ENCODE measurements at places on chromosomes 1 and 21.

GRCh38 chr1:162158624-162159271, 89.3 kb downstream of the NOS1AP start:
- no peak for DNase-seq

DNA sequence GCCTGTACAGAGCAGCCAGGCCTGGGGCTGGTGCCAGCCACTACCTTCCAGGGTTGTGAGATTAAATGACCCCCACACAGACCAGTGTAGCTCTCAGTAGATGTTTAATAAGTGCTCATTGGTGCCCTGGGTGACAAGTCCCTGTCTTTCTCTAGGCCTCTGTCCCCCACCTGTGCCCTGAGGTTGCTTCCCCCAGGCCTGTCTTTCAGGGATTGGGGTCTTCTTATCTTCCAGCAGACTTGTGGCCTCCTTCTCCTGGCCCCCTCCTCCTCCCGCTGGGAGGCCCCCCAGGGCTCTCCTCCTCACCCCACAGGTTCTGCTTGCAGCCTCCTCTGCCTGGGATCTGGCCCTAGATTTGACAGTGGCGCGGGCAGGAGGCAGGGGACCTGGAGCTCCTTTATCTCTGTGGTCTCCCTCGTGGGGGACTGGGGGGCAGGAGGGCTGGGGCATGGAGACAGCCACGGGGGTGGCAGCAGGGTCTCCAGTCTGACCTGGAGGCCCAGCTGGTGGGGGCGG, 40.3 kb downstream of the EPHA2 start:
- peak; percentile 53 for DNase-seq

- peak; percentile 24 for DNase-seq
Observed at GRCh38 chr1:197356723-197357533, 88.9 kb downstream of the CRB1 start.

- DNase-seq = no peak
Observed at GRCh38 chr1:36523850-36524249, 41.1 kb upstream of the CSF3R start.

- no peak for DNase-seq
Observed at GRCh38 chr1:54132495-54132894, 20.3 kb downstream of the CDCP2 start.

DNA sequence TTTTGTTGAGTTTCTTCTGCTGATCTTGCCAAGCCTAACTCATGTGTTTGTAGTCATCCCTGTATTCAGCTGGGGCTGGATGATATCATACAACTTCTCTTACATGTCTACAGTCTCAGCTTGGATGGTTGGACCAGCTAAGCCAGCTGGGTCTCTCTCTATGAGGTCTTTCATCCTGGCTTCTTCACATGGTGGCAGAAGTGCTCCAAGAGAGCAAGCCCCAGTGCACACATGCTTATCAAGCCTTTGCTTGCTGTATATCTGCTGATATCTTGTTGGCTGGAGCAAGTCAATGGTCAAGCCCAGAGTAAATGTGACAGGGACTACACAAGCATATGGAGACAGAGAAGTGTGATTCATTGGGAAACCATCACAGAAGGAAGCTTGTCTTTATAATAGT, 29.2 kb upstream of the SLC44A5 start:
- no peak for DNase-seq

GRCh38 chr1:200917291-200917817, 22.7 kb downstream of the INAVA start:
- no peak for DNase-seq

DNA sequence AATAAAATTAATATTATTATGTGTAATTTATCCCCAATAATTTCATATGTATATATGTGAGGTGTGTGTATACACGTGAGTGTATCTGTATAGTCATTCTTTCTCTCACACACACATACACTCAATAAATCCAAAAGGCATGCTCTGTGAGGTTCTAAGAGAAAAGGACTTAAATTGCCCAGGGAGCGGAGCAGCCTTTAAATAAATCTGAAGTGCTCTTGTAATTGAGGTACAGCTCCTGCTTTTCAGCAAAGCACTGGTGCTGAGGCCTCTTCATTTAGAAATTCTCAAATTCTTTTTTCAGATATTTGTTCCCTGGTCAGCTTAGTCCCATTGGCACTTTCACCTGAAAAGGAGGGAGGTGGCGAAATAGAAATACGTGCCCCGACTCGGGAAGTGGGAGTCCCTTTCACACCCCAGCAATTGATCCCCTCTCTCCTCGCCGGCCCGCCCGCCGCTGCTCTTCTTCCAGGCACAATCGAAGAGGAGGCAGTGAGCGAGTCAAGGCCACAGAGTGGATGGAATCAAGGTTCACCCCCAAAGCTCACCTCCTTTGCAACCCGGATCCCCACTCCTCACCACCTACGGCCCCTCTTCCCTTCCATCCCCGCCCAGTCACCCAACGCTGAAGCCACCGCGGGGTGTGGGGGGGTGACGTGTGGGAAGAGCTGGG, 944 bp downstream of the PLPPR5 start:
- DNase-seq = no peak

GRCh38 chr1:240739139-240739538, 127.2 kb upstream of the GREM2 start:
- no peak for DNase-seq

DNA sequence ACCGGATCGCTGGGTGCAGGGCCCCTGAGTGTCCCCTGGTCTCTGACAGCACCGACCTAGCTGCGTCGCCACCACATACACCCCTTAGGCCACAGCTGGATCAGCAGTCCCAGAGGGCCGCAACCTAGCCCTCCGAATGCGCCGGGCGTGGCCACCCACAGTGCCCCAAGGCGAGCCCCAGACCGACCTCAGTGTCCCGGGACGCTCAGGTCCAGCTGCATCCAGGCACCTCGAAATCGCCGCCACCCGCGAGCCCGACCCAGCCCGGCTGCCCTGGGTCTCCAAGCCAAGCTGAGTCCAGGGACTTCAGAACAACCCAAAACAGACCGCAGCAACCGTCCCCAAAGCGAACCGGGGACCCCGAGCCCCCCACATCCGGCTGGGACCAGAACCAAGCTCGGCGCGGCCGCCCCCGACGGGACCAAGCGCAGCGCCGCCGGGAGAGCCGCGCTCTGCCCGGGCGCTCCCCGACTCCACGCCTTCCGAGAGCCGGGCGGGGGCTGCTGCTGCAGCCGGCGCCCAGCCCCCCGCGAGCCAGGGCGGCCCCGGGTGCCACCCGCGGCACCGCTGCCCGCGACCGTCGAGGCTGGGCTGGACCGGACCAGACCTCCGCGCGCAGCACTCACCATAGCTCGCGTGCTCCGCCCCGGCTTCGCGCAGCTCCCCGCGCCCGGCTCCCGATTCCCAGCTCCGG, 54.6 kb upstream of the ECE1 start:
- DNase-seq = no peak

- no peak for DNase-seq
Observed at GRCh38 chr1:37477198-37477931, 3.0 kb downstream of the ZC3H12A start.

- no peak for DNase-seq
Observed at GRCh38 chr1:84972377-84972987, 24.4 kb downstream of the MCOLN2 start.

DNA sequence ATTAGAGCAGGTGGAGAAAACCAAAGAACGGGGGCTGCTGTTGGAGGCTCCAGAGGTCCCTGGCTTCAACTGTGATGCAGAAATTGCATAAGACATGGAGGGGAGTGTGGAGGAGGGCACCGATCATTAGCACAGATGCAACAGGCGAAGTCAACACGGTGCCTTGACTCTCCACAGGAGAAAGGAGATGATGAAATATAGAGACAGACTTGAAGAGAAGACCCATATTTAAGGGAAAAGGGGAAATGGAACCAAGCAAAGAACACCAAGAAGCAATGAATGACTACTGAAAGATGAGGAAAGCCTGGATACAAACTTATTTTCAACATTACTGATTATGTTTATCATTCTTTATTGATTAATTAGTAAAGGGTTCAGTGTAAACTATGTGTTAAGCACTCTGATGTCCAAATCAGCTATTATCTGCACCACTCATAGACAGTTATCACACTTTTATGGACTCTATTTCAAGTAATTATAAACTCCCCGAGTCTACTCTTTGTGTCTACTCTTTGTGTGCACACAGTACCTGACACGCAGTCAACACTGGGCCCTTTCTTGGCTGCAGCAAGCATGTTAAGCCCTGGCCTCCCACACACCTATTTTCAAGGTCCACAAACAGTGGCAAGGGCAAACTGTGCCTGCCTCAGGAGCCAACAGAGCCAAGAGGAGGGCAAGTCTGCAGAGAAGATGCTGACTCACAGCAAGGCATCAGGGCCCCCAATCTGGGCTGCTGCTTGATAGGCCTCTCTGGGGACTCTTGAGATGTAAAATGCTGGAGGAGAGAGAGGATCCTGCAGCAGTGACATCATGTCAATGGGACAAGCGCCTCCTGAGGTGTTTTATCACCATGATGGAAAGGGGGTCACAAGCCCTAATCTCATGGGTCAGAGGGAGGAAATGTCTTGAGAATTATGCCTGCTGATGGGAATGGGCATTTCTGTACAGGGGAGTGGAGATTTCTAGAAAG, 17.6 kb downstream of the PCNX2 start:
- no peak for DNase-seq

GRCh38 chr1:180505732-180506335, 3.5 kb upstream of the ACBD6 start:
- DNase-seq = no peak

GRCh38 chr1:56436912-56437417, 142.4 kb downstream of the PLPP3 start:
- DNase-seq = peak; percentile 88
